Stimulated activated naive CD4-positive, alpha-beta T cell treated with Interleukin-2 at 50 U/mL for 16 hours (primary cell): ENCODE measurements at places on chromosomes 3 and 15.

DNA sequence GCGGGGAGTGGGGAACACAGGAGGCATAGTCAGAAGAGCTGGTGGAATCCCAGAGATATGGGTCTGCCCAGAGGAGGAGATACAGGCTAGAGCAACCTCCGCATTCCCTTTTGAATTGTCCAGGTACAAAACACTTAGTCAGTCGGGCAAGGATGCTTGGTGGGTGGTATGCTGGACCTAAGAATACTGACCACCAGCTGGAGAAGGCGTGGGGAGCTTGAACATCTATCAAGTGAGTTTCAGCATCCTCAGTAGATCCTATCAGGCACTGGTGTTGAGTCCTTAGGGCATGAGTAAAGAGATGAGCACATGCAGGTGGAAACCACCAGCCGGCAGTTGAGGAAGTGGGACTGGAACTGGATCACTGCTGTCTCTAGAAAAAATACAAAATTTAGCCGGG, 14.7 kb upstream of the DIS3L start:
- no peak for DNase-seq

DNA sequence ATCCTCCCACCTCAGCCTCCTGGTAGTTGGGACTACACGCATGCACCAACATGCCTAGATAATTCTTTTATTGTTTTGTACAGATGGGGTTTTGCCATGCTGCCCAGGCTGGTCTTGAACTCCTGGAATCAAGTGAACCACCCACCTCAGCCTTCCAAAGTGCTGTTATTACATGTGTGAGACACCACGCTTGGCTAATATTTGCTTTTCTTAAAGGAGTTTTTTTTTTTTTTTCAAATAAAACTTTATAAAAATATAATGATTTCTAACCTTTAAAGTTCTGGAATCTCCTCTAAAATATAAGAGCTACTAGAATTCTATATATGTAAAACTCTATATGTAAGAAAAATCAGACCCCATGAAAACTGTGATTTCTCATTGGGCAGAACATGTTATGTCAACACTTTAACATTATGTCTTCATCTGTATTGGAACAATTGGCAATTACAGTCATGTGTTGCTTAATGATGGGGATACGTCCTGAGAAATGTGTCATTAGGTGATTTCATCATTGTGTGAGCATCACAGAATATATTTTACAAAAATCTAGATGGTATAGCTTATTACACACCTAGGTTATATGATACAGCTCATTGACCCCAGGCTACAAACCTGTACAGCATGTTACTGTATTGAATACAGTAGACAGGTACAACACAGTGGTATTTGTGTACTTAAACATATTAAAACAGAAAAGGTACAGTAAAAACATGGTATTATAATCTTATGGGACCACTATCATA, 377.0 kb downstream of the PLCL2 start:
- DNase-seq: no peak

DNA sequence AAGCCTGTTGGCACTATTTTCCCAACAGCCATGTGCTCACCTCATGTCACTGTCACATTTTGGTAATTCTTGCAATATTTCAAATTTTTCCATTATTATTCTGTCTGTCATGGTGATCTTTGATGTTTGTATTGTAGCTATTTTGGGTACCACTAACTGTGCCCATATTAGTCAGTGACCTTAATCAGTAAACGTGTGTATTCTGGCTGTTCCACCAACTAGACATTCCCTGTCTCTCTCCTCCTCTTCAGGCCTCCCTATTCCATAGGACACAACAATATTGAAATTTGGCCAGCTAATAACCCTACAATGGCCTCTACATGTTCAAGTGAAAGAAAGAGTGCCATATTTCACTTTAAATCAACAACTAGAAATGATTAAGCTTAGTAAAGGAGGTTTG, 88.6 kb downstream of the OPA1 start:
- no peak for DNase-seq

DNA sequence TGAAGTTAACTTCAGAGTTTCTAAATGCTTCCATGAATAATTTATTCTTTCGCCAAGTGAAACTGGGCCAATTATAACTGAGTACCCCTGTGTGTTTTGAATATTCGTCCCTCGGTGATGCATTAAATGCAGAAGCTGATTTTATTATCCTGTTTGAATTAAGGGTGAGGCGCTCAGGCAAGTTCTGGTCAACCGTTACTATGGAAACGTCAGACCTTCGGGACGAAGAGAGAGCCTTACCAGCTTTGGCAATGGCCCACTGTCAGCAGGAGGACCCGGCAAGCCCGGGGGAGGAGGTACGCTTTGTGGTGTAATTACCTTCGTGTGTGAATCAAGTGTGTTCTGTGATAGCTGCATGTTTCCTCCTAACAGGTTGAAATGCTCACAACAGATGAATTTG, 239.8 kb downstream of the ITPR1 start:
- DNase-seq: no peak

GRCh38 chr3:66717806-66718205, 217.0 kb upstream of the LRIG1 start:
- DNase-seq: no peak

DNA sequence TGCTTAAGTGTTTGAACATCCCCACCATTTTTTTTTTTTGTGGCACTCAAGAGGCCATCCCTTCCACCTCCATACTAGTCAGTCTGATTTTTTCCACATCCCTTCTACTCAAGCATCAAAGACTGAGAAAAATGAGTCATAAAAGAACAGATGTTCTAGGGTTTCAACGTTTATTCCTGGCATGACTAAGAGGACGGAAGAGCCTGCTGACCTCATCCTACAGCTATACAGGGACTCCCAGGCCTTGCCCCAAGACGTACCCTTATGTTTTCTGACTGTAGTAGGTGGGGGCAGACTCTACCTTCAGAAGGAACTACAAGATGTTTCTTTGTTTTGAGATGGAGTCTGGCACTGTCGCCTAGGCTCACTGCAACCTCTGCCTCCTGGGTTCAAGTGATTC, 3.3 kb upstream of the ITPKA start:
- peak; percentile 34 for DNase-seq

DNA sequence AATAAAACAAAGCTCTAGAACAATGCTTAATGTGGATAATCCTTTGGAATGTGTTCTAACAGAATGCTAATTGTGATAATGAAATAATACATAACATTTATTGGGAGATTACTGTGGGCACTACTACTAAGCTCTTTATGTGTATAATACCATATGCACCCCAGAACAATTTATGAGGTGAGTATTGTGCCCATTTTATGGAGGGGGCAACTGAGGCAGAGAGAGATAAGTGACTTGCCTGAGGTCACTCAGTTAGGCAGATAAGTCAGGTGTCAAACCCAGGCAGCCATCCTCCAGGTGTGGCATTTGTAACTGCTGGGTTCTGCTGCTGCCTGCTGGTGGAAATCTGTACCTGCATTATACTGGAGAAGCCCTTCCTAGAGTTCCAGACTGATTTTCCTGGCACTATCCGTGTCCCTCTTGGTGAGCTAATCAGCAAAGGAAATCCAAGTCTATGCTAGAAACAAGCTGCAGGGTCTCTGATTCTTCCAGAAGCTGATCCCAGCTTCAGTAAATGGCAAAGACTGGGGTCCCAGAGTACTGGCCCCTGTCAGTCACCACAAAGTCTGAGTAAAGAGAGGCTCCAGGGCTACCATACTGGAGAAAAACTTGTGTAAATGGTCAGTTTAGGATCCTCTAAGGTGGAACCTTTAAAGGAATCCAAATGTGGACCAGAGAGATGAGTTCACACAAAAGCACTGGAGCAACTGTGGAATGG, 22.6 kb upstream of the RBP1 start:
- DNase-seq: no peak

DNA sequence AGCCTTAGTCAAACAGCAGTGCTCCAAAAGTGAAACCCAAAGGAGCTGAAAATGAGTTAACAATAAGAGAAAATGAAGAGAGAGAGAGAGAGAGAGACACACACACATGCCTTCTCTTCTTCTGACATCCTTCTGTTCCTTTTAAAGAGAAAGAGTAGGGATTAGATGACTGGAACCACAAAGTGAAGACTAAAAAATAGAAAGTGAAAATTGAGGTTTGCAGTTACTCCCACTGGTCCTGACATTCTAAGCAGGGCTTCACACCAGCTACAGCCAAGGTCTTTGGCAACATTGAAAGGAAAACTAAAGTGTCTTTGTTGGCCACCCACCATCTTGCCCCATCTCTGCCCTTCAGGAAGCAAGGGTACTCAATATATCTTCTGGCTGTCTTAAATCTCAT, 59.2 kb downstream of the USP50 start:
- DNase-seq: no peak

- DNase-seq: no peak
Observed at GRCh38 chr3:146577662-146578061, 27.5 kb downstream of the PLSCR5 start.

GRCh38 chr15:68583936-68584755, 5.4 kb downstream of the CORO2B start:
- DNase-seq: no peak

DNA sequence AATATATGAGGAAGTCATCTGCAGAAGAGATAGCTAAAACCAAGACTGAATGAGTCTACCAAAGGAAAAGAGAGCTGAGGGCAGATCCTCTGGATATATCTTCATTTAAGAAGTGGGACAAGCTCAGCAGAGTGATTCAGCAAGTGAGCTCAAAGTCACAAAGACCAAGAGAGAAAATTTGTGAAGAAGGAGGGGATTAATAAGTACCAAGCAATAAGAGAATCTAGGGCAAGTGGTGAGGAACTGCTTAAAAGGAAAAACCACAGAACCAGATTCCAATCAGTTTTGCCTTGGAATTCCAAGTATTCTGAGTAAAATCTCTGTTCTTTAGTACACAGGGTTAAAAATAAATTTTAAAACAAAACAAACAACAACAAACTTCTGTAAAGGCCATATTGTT, 3.6 kb downstream of the EHHADH start:
- DNase-seq: no peak

DNA sequence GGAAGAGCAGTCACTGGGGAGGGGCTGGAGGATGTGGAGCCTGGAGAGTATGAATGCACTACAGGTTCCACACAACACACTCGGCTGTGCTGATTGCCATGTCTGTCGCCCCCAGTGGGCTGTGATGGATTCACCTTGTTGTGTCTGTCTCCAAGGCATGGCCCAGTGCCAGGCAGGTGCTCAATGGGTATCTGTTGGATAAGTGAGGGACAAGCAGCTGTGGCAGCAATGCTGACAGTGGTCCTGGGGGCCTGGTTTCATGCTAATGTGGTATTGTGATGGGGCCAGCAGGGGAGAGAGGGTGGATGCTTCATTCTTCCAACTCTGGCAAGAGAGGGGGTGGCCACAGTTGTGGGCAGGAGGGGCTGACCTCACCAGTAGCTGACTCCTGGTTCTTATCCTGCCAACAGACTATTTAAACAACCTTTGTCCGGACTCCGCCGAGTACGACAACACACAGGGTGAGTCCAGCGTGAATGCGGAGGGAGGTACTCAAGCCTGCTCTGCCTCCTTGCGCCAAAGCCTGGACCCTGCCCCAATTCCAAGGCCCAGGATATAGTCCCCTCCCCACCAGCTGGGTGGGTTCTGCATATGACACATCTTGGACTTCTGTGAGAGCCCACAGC, 47.3 kb upstream of the NR2C2 start:
- DNase-seq: no peak

GRCh38 chr15:86611417-86612040, 531.9 kb downstream of the AGBL1 start:
- no peak for DNase-seq

GRCh38 chr15:28912422-28912821, 26.6 kb downstream of the APBA2 start:
- DNase-seq: no peak

DNA sequence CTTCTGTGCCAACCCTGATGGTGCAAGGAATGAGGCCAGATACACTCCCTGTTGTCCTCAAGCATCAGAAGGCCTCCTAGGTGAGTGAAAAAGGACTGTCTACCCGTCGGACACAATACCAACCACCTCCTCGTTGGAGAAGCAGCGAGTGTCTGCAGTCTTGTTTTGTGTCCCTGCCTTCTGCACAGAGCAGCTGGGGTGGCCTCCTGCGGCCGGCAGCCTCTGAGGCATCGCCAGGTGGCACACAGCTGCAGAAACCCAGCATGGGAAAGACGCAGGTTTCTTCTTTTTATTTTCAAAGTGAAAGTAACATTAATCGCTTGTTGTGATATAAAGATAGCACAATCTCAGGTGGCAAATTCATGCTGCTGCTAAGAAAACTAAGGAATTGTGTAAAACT, 509.9 kb downstream of the OCA2 start:
- no peak for DNase-seq

GRCh38 chr3:184944241-184944640, 132.3 kb downstream of the VPS8 start:
- no peak for DNase-seq

- no peak for DNase-seq
Observed at GRCh38 chr3:24802614-24803013, 308.0 kb upstream of the THRB start.

- no peak for DNase-seq
Observed at GRCh38 chr3:175980486-175981090, 1121.5 kb downstream of the NAALADL2 start.
